Vagina (tissue), 2 donors: ENCODE measurements at places on chromosomes 7 and 10. TPM values are rescaled to one million over a fixed set of nuclear protein-coding genes. Genes with fewer than 3 reads are reported as not detected.

Gene AEBP1
- 321 TPM for total RNA-seq

Gene CTTNBP2
- total RNA-seq = 25.0 TPM

Gene TFR2
- total RNA-seq = 0.25 TPM

Gene PPP1R17
- total RNA-seq = not detected

Gene TCF7L2
- 44.4 TPM for total RNA-seq

Gene MNX1
- total RNA-seq = not detected

Gene IDI2
- total RNA-seq = not detected

Gene IRF5
- 15.0 TPM for total RNA-seq

Gene HMX3
- not detected for total RNA-seq

Gene FAM180A
- total RNA-seq = 7.1 TPM

Gene IGFBP1
- 1.7 TPM for total RNA-seq

GRCh38 chr10:14431868-14432267, 101.1 kb upstream of the FRMD4A start:
- H3K4me3 ChIP-seq = no peak overlapping the region
- no peaks in the 10 kb centered on the region for H3K36me3 ChIP-seq
- H3K27ac ChIP-seq = no peak overlapping the region
- no peaks in the 10 kb centered on the region for H3K27me3 ChIP-seq
- DNase-seq = no peak
- H3K4me1 ChIP-seq = no peaks in the 10 kb centered on the region

DNA sequence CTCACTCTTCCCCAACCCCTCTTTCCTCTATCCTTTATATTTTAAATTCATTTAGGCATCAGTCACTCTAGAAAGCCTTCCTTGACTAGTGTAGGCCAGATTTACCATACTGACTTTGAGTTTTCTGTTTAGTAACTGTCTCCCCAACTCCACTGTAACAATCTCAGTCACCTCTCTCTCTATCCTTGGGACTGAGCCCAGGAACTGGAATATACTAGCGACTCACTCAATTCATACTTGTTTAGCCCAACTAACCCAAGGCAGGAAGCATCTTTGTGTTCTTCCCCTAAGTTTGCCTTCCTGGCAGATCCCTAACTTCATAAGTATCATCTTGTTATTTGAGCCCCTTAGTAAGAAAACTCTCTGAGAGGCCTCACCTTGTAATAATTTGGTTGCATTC, 19.1 kb downstream of the PLCE1 start:
- no peak overlapping the region for H3K4me3 ChIP-seq
- H3K36me3 ChIP-seq = no peaks in the 10 kb centered on the region
- H3K4me1 ChIP-seq = peaks cover 9% of the 10 kb centered on the region
- DNase-seq = no peak

DNA sequence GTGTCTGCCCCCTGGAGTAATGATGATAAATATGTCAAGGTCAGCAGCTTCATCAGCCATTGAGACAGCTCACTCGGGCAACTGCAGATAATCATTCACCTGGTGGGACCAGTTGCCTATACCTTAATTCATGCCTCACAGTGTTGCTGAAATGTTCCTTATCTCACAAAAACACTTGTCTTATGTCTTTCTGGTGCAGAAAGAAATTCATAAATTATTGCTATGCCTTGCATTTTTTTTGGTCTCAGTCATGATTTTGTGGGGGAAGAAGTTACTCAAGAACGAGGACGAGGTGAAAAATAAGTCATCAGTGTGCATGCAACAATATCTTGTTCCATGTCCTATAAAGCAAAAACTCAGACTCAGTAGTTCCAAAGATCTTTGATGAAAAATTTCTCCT, 16.0 kb downstream of the TRIL start:
- H3K36me3 ChIP-seq = no peaks in the 10 kb centered on the region
- no peak for DNase-seq
- no peaks in the 10 kb centered on the region for H3K27me3 ChIP-seq
- no peaks in the 10 kb centered on the region for H3K4me1 ChIP-seq

DNA sequence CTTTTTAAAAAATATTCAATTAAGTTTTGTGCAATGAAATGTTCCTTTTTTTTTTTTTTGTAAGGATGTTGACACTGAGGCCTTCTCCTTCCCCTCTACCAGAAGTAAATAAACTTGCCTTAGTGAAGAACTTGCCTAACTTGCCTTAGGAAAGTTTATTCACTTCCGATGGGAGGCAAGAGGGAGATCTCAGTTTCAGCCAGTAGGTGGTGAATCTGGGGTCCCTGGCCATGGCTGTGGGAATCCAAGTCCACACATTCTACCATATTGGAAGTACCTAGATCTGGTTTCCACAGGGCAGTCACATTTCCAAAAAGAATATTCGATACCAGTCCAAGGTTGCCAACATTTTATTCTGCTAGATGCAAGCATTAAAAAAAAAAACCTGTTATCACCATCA, 270.9 kb downstream of the CCSER2 start:
- no peaks in the 10 kb centered on the region for H3K27me3 ChIP-seq
- H3K27ac ChIP-seq = no peak overlapping the region
- H3K4me1 ChIP-seq = no peaks in the 10 kb centered on the region
- DNase-seq = peak; percentile 18

GRCh38 chr10:13371897-13372470, 23.9 kb upstream of the SEPHS1 start:
- no peak for DNase-seq
- H3K27ac ChIP-seq = no peak overlapping the region
- no peak overlapping the region for H3K4me3 ChIP-seq
- no peaks in the 10 kb centered on the region for H3K36me3 ChIP-seq
- H3K4me1 ChIP-seq = no peaks in the 10 kb centered on the region

- no peak overlapping the region for H3K27ac ChIP-seq
- DNase-seq = no peak
- no peaks in the 10 kb centered on the region for H3K36me3 ChIP-seq
- peaks cover 17% of the 10 kb centered on the region for H3K4me1 ChIP-seq
- H3K27me3 ChIP-seq = no peaks in the 10 kb centered on the region
Observed at GRCh38 chr10:77494327-77494726, 143.3 kb downstream of the KCNMA1 start.

GRCh38 chr7:41529831-41530230, 173.1 kb downstream of the INHBA start:
- no peak for DNase-seq
- no peaks in the 10 kb centered on the region for H3K36me3 ChIP-seq
- no peaks in the 10 kb centered on the region for H3K27me3 ChIP-seq
- no peak overlapping the region for H3K4me3 ChIP-seq

- H3K36me3 ChIP-seq = no peaks in the 10 kb centered on the region
- H3K4me3 ChIP-seq = no peak overlapping the region
- no peaks in the 10 kb centered on the region for H3K4me1 ChIP-seq
- no peak for DNase-seq
- no peaks in the 10 kb centered on the region for H3K27me3 ChIP-seq
Observed at GRCh38 chr7:13800694-13801448, 188.6 kb downstream of the ETV1 start.

DNA sequence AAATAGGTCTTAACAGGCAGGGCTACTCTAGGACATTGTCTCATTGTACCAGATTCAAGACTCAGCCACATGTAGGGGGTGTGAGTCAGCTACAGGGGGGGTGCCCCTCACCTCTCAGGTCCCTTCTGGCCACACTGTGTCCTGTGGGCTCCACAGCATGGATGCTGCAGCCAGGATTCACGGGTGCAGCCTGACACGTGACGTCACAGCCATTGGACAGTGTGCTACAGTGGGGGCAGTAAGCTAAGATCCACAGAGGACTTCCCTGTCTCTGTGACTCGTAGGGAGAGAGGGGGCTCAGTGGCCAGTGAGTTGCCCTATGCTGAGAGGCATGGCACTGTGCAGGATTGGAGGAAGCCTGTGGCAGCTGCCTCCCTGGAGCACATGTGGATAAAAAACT, 77.9 kb downstream of the TMEM178B start:
- no peak overlapping the region for H3K4me3 ChIP-seq
- H3K36me3 ChIP-seq = no peaks in the 10 kb centered on the region
- DNase-seq = no peak
- H3K27ac ChIP-seq = no peak overlapping the region
- no peaks in the 10 kb centered on the region for H3K4me1 ChIP-seq

GRCh38 chr10:116296291-116296721, 23.3 kb upstream of the GFRA1 start:
- no peaks in the 10 kb centered on the region for H3K4me1 ChIP-seq
- no peak for DNase-seq
- H3K36me3 ChIP-seq = no peaks in the 10 kb centered on the region
- H3K4me3 ChIP-seq = no peak overlapping the region
- H3K27me3 ChIP-seq = no peaks in the 10 kb centered on the region

GRCh38 chr7:142798451-142799436, 28.0 kb downstream of the PRSS2 start:
- peak; percentile 56 for DNase-seq
- peak overlapping the region; percentile 33 for H3K27ac ChIP-seq
- H3K4me3 ChIP-seq = no peak overlapping the region
- peaks cover 16% of the 10 kb centered on the region for H3K4me1 ChIP-seq

- no peaks in the 10 kb centered on the region for H3K36me3 ChIP-seq
- no peak for DNase-seq
- H3K4me1 ChIP-seq = no peaks in the 10 kb centered on the region
- H3K4me3 ChIP-seq = no peak overlapping the region
Observed at GRCh38 chr7:25552998-25553397, 324.7 kb upstream of the NPVF start.

DNA sequence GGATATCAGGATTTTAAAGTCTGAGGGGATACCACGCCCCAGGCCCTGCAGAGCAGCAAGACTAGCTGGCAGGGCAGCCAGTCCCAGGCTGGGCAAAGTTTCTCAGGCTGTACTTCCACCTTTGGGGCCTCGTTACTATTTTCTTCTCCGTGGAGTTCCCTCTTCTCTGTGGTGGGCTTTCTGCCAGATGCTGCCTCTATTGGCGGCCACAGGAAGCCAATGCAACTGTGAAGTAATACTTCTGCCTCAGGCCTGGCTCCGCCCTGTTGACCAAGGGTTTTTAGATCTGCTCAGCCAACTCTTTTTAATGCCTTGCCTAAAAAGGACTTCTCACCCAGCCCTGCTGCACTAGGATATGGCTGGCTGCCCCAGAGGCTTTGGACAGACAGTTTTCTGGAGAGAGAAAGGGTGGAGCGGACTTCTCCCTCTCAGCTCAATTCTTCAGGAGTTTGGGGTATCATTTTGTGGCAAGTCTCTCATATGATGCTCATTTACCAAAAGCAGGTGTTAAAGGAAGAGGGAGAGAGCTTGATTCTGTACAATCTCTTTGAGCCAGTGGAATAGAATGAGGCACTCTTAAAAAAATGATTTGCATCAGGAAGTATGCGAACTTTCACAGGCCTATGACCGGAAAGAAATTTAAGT, 67.4 kb downstream of the HHEX start:
- H3K4me3 ChIP-seq = no peak overlapping the region
- H3K27me3 ChIP-seq = no peaks in the 10 kb centered on the region
- H3K4me1 ChIP-seq = no peaks in the 10 kb centered on the region
- peak overlapping the region; percentile 62 for H3K27ac ChIP-seq

- H3K27me3 ChIP-seq = no peaks in the 10 kb centered on the region
- H3K27ac ChIP-seq = no peak overlapping the region
- no peak overlapping the region for H3K4me3 ChIP-seq
Observed at GRCh38 chr10:15335508-15335907, 35.6 kb downstream of the FAM171A1 start.

- no peaks in the 10 kb centered on the region for H3K4me1 ChIP-seq
- DNase-seq = no peak
- no peaks in the 10 kb centered on the region for H3K36me3 ChIP-seq
- no peaks in the 10 kb centered on the region for H3K27me3 ChIP-seq
Observed at GRCh38 chr10:86349474-86349873, 17.1 kb downstream of the GRID1 start.

GRCh38 chr7:4801839-4802231, 26.4 kb downstream of the AP5Z1 start:
- H3K36me3 ChIP-seq = no peaks in the 10 kb centered on the region
- H3K4me3 ChIP-seq = no peak overlapping the region
- peaks cover 5% of the 10 kb centered on the region for H3K4me1 ChIP-seq
- no peak overlapping the region for H3K27ac ChIP-seq

DNA sequence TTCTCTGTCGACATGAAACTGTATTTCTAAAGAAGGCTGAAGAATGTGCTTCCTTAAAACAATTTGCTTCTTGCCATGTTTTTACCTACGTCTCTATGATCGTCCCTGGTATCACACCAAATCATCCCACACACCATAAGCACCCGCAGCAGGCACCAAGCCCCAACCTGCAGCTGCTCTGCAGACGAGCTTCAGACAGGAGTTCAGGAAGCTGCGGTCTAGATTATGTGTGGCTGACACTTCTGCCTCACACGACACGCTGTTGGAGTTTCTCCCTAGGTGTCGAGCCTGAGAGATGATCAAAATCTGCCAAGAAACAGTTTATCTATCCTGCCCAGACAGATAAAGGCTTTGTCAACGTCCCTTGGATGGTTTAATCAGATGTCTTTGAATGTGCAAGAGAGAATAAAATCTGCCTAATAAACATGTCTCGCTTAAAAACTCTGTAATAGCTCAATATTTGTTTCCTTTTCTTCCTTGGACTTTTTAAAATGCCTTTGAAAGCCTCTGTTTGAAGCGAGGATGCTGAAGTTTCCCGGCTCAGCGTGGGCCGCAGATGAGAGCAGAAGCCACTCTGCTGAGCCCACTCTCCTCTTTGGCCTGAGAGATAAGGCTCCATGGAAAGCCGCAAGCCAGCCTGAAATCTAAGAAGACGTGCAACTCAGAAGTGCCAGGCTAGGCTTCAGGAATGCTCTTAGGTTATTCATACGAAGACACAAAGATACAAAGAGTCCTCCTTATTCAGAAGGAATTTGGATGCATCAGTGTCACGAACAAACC, 158.3 kb upstream of the PFKP start:
- no peaks in the 10 kb centered on the region for H3K36me3 ChIP-seq
- H3K4me3 ChIP-seq = no peak overlapping the region
- H3K27ac ChIP-seq = no peak overlapping the region

GRCh38 chr7:140591180-140591902, 49.3 kb downstream of the DENND2A start:
- H3K27me3 ChIP-seq = no peaks in the 10 kb centered on the region
- H3K4me3 ChIP-seq = no peak overlapping the region
- H3K27ac ChIP-seq = no peak overlapping the region
- no peak for DNase-seq
- H3K4me1 ChIP-seq = no peaks in the 10 kb centered on the region
- no peaks in the 10 kb centered on the region for H3K36me3 ChIP-seq

DNA sequence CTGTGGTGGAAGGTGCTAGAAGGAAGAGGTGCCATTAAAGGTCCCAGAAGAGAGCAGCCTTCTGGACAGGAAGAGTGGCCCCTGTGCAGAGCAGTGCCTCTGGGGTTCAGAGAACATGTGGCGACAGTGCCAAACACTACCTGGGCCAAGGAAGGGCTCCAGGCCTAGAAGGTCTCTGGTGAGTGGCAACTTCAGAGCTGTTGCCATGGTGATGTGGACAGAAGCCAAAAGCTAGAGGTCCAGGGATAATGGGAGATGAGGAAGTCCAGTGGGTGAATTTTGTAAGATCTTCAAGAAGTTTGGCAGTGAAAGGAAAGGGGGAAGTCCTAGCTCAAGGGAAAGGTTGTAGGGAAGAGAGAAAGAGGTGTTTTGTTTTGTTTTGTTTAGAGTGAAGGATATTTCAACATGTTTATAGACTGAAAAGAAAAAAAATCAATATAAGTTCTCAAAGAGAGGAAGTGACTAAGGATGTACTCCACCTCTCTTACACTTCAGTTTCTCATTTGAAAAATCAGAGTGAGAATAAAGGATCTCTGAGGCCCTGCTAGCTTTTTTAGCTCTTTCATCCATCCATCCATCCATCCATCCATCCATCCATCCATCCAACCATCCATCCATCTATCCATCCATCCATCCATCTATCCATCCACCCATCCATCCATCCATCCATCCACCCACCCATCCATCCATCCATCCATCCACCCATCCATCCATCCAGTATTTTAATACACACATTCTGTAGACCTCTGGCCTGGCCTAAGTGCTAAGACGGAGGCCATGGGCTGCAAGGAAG, 77.1 kb upstream of the DUSP5 start:
- H3K27me3 ChIP-seq = no peaks in the 10 kb centered on the region
- H3K36me3 ChIP-seq = no peaks in the 10 kb centered on the region
- no peak overlapping the region for H3K27ac ChIP-seq
- H3K4me3 ChIP-seq = no peak overlapping the region
- H3K4me1 ChIP-seq = peaks cover 12% of the 10 kb centered on the region
- no peak for DNase-seq
